ENCODE measurements at places on chromosomes 5 and 9.

DNA sequence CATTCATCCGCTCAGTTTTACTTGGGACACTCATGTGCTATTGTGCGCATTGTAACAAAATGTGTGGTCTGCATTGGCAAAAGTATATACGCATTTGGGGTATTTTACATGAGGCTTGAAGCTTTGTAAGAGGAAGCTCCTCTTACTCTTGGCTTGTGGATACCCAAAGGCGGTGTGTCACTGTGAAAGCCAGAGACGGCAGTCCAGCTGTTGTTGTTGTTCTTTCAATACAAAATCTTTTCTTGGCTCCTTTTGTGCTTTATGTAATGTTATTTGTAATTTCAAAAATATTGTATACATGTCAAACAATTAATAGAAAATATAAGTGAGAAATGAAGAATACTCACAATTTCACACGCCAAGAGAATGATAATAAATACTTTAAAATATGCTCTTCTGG lies 128.3 kb upstream of the MOCS2 start:
- DNase-seq = no peak

DNA sequence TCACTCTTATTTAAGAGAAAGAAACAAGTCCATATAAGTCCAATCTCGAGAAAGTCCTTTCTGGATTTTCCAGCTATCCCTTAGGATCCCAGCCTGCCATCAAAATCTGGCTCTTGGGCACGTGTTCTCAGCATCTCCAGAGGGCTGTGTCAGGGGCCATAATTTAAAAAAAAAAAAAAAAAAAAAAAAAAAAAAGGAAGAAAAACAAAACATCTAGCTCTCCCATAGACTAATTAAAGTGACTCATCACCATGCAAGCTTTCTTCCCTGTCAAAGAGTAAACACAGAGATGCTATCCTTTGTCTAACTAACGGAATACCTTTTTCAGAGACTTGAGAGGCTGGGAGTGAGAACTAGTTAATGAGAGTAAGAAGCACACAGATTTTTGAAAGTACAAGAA lies 44.9 kb upstream of the MYO10 start:
- no peak for DNase-seq

DNA sequence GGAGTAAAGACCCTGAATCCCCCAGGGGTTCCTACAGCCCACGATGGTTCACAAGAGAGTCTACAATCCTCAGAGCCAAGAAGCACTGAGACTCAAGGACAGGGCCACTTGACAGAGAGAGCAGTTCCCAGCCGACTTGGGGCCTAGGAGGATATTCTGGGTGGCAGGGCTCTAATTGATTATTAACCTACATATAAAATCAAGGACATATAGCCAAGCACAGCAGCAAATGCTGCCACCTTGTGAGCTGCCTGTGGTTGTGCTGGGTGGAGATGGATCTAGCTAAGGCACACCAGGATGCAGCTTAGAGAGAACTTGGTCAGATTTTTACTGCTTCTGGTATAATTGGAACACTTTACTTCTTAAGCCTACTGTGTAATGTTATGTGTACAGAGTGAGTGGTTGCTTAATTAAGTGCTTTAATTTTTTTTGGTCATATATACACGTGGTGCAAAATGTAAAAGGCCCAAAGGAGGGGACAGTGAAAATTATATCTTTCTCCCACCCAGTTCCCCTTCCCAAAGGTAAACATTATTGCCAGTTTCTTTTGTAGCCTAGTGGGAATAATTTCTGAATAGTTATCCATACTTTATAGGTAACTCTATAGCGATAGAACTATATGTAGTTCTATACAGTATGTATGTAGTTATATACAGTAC lies 78.8 kb downstream of the F2RL2 start:
- DNase-seq = no peak

DNA sequence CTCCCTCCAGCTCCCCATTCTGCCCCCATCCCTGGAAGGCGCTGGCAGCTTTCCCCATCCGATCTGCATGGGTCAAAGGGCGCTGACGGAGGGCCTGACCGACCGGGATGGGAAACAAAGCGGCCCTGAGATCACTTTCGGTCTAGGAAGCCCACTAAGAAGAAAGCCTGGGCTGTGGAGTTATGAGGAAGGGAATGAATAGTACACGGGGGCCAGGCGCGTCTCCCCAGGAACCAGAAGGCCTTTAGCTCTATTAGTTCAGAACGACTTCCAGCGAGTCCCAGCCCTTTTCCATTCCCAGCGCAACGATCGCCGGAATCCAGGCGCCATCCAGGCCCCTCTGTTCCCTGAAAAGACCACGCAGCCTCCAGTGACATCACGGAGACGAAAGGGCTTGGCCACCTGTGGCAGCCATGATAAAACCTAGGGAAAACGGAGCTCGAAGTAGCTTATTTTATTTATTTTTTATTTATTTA lies 70.1 kb upstream of the CCDC180 start:
- no peak for DNase-seq

- DNase-seq = no peak
These were observed 33.8 kb upstream of the DTWD2 start for GRCh38 chr5:119022017-119022745.

DNA sequence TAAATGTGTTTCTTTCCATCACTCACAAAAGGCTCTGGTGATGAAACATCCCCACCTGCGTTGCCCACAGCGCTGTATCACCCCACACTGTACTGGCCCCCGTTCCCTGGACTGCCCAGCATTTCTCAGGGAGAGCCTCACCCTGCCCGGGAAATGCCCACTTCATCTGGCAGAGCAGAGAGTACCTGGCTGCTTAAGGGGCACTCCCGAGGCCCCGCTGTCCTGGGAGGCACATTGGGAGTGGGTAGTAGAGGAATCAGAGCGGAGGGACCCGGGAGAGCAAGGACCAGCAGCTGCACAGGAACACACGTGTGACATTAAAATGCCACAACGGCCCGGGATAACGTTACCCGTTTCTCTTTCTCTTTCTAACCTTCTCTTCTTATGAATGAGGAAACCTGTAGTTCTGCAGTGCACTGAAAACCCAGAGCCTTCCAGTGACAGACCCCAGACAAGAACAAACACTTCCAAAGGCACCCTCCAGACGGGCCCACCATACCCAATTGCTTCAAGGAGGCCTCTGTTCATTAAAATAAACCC lies 110.0 kb downstream of the ROR2 start:
- DNase-seq = no peak

GRCh38 chr9:120490888-120491595 lies 88.9 kb downstream of the CDK5RAP2 start:
- no peak for DNase-seq

DNA sequence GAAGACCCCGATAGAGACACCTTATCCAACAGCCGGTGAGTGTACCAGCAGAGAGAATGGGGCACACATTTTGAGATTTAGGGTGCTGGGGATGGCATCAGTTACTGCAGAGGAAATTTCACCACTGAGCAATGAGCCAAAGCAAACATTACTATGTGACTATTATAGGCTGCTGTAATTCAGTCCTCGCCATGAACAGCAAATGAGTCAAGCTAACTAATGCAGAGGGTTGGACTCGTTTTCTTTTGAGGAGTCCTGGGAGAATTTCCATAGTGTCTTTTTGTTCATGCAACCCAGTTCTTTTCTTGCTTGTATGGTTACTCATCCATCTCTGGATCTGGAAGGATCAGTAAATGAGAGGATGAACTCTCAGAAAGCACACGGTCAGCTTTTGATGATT lies 323.8 kb downstream of the PSAT1 start:
- no peak for DNase-seq

- no peak for DNase-seq
These were observed 13.8 kb downstream of the PDCL start for GRCh38 chr9:122814545-122814944.

- DNase-seq = no peak
These were observed 43.6 kb upstream of the SARDH start for GRCh38 chr9:133781828-133782135.

DNA sequence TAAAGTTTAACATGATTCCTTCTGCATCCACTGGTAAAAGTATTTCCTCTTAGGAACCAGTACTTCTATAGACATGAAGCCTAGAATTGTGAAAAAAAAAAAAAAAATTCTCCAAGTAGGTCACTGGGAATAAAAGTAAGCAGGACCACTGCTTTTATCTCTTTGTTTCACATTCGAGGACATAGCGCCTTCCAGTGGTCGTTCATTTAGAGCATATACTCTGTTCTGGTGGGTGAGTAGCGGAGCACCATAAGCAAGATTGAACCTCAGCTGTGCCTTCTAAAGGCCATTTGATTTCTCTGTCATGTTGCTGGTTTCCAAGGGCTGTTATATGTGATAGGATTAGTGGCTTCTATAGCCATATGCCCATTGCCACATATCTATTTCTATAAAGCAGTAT lies 393.1 kb downstream of the TMEM232 start:
- DNase-seq = no peak

Data from Right ventricle myocardium superior (tissue), 1 donor.